ENCODE measurements at places on chromosomes 7 and 10.

GRCh38 chr7:93921607-93922566, at the start of gene GNG11:
TSS of gene GNG11 (plus strand) at chr7:93921735. CDS start at chr7:93922138, 403 bp downstream.
- no peak for DNase-seq

GRCh38 chr7:85095366-85095765, 91.5 kb downstream of the SEMA3D start:
- DNase-seq: no peak

DNA sequence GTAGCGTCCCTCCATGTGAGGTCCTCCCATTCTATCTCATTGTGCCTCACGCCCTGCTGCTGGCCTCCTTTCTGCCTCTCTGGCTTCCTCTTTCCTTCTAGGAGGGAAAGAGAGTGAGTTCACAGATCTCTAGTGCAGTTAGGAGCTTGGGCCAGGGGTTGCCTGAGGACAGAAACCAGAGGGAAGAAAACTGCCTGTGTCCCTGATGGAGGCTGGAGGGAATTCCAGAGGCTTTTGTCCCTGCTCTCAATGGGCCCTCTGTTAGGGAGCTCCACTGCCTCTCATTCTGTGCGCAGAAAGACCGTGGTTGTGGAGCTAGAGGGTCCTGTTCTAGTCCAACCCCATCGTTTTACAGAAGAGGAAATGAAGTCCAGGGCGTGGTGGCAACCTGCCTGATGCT, 4.6 kb downstream of the MARVELD1 start:
- no peak for DNase-seq

DNA sequence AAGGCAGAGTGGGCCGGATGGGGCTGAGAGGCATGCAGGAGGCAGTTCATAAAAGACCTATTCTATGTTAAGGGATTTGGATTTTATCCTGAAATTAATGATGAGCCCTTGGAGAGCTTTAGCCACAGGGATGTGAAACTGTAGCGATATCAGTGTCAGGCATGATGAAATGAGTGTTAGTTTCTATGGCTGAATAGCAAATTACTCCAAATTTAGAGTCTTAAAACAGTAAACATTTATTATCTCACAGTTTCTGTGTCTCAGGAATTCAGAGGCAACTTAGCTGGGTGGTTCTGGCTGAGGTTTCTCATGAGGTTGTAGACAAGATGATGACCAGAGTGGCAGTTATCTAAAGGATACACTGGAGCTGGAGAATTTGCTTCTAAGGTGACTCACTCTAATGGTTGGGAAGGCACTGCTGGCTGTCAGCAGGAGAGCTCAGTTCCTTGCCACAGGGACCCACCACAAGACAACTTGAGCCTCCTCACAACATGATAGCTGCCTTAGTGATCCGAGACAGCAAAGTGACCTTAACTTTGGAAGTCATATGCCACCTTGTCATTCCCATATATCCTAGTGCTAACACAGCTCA, 36.7 kb upstream of the SFTPD start:
- no peak for DNase-seq

- no peak for DNase-seq
Observed at GRCh38 chr7:66960192-66960591, 35.2 kb downstream of the SBDS start.

DNA sequence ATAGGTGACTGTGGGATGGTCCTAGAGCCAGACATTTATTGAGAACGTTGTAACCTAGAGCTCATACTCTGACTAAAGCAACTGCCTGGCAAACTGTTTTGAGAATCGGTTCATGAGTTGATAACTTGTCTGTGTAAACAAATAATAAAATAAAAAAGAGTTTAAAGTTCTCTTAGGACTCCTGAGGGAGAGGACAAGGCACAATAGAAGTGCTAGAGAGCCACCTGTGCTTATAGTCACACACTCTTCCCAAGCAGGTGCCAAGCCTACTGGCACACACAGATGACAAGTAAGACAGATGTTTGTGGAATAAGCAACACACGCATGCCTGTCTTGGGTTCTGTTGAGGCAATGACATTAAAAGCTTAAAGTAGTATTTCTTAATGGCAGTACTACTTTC, 7.9 kb downstream of the EDRF1 start:
- no peak for DNase-seq

GRCh38 chr10:101901340-101901739, 57.7 kb upstream of the KCNIP2 start:
- no peak for DNase-seq

DNA sequence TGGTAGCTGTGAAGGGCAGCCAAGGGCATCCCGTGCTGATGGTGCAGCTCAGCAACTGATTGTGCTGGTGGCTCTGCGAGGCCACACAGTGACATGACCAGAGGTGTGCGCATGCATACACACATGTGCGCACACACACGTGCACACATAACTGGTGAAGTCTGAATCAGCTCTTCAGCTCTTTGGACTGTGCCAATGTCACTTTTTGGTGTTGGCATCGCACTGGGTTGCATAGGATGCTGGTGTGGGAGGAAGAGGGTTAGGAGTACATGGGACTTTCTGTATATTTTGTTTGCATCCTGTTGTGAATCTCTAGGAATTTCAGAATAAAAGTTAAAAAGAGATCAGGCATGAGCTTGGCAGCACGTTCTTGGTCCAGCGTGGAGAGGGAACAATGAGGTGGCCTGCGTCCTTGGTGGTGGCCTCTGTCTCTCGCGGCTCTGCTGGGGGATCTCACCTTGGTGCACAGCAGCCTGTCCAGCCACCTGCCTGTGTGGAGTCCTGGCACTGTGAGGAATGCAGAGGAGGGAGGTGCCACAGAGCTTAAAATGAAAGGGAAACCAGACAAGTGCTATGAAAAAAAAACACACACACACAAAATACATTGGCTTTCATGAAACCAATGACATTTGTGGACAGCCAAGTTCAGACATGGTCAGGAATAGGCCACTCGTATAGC, 124.0 kb downstream of the TRRAP start:
- DNase-seq: no peak

GRCh38 chr10:97411406-97411805, 10.3 kb upstream of the RRP12 start:
- DNase-seq: no peak

DNA sequence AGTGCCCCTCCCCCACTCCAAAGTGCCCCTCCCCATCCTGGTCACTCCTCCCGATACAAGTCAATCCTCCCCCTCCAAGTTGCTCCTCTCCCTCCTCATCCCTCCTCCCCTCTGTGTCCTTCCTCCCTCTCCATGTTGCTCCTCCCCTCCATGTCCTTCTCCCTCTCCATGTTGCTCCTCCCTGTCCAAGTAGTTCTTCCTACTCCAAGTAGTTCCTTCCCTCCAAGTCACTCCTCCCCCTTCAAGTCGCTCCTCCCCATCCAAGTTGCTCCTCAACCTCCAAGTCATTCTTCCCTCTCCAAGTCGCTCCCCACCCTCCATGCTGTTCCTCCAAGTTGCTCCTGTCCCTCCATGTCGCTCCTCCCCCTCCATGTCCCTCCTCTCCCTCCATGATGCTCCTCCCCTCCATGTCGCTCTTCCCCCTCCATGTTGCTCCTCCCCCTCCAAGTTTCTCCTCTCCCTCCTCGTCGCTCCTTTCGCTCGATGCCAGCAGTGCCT, 8.6 kb upstream of the WBP1L start:
- no peak for DNase-seq

DNA sequence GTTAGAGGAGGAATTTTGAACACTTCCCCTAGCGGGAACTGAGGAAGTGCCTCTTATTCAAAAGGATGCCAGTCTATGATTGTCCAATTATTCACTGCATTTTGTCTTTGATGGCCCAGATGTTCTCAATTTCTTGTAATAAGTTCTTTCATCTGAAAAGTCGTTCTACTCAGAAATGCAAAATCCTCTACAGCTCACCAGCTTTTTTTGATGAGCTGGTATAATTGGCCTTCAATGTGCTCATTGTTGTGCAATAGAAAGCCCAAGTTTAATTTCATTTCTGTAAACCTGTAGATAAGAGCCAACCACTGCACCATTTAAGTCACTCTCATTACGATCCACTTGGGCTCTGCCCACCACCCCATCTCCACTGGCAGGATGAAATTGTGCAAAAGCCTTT, 978.7 kb upstream of the AUTS2 start:
- no peak for DNase-seq

GRCh38 chr10:9188022-9188810, 1133.7 kb downstream of the GATA3 start:
- DNase-seq: no peak

DNA sequence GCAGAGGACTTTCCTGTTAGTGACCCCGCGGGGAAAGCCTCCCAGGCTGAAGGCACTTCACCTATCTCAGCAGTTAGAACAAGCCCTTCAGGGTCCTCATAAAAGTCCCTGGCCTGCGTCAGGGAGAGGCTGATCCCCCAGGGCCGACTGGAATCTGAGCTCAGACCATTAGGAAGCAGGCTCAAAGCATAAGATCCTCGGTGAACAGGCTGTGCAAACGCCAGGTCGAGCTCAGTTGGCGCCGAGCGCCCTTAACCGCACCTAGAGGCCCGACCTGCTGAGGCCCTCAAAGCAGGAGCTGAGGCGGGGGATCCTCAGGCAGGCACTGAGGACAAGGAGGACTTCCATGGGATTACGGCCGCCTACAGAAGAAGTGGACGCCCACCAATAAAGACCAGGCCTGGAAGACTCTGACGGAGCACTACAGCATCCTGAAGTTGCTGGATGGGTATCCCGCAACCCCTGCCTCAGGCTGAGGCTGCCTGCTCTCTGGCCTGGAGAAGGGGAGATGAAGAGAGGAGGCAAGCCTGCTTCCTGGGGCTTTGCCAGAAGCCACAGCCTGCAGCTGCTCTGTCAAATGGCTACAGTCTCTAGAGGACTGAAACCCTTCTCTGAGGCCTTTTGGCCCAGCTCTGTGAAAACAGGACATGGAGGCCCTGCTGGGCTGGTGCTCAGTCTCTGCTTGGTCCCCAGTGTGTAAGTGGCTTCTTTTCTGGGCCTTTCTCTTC, 29.9 kb downstream of the LIPJ start:
- no peak for DNase-seq

DNA sequence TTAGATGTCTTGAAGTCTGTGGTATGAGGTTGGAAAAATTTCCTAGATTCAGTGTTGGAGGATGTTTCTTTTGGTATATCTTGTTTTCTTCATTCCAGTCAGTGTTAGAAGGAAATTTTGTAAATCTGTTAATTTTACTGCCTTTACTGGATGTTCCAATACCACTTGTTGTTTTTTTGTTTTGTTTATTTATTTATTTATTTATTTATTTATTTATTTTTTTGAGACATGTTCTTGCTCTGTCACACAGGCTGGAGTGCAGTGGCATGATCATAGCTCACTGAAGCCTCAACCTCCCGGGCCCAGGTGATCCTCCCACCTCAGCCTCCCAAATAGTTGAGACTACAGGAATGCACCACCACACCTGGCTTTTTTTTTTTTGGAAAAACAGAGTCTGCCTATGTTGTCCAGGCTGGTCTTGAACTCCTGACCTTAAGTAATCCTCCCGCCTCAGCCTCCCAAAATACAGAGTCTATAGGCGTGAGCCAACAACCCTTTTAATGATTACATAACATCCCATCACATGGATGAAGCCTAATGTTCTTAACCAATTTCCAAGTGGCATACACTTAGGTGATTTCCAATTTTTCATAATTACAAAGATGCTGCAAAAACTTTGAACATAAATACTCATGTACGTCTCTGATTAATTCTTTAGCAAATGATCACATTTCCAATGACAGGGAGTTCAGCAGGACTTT, 52.8 kb upstream of the WAC start:
- DNase-seq: no peak

DNA sequence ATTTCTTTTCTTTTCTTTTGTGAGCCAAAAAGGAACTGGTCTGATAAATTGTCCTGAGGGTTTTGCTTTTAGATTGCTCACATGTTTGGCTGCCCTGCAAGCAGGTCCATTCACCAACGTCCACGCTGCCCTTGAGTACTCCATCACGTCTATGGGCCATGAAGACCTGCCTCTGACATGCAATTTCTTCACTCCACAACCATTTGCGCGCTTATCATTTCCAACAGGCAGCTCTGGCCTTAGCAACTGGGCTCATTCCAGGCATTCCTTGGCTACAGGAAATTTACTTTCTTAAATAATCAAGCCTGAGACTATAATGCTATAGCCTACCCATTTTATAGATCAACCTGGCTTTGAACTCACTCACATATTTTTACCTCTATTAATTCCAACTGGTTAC, 408.3 kb upstream of the C7orf33 start:
- DNase-seq: no peak

DNA sequence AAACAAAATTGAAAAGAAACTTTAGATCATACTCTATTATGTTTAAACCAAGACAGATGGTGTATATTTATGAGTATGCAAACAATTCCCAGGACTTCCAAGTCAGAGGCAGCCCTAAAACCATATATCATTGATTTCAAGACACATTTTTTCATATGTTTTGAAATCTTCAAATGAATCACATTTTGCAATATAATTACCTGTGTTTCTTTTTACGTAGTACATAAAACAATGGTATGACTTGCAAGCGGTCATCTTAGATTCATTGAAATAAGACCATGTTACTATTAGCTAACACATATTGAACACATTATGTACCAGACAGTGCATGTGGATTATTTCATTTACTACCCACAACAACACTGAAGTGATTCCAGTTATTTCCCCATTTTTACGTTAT, 14.9 kb downstream of the SMURF1 start:
- DNase-seq: no peak

DNA sequence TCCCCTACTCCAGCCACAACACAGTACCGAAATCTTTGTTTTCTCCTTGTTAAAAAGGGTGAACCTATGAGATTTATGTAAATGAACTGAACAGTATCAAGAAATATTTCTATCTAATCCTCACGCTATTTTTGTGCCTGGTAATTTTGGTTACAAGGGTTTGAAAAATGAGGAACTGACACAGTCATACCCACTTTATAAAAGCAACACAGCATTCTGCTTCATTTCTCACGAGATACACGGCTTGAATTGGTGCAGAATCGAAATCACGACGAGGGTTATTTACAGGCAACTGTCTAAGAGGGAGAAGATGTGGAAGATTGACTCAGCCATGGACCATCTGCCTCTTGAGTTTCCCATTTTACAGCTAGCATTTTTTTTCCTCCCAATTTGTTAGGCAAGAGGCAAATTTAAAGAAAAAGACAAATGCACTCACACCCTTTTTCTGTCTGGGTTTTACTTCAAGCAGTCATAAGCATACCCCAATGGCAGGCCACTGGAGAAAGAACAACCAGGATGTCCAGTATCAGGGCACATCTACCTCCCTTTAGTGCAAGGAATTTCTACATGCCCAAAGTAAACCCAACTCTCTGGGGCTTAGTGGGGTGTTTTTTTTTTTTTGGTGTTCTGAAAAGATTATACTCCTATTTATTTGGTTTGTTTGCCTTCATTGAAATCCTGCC, 108.1 kb downstream of the ITGB8 start:
- no peak for DNase-seq

DNA sequence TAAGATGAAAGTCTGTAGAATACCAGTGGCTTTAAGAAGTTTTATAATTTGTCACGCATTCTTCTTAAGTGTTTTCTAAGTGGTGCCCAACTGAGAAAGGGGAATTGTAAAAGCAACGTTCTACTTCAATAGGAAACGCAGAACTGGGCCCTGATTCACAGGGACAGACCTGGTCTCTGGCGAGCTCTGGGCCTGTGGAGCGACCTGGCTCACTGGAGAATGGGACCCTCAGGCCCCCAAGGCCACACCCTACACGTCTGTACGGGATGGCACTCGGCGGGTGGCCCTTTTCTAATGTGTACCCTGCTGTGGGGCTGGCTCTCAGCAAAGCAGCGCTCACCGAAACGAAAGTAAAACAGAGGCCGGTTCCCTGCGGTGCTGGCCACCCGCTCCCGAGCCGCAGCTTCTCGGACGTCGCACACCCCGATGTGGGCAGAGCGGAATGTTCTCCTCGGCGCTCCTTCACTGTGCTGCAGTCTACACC, 205.0 kb downstream of the DIP2C start:
- no peak for DNase-seq

All from fibroblast of skin of left quadriceps (primary cell).